Large intestine (tissue), 12 donors: ENCODE measurements at places on chromosomes 2 and 18.

DNA sequence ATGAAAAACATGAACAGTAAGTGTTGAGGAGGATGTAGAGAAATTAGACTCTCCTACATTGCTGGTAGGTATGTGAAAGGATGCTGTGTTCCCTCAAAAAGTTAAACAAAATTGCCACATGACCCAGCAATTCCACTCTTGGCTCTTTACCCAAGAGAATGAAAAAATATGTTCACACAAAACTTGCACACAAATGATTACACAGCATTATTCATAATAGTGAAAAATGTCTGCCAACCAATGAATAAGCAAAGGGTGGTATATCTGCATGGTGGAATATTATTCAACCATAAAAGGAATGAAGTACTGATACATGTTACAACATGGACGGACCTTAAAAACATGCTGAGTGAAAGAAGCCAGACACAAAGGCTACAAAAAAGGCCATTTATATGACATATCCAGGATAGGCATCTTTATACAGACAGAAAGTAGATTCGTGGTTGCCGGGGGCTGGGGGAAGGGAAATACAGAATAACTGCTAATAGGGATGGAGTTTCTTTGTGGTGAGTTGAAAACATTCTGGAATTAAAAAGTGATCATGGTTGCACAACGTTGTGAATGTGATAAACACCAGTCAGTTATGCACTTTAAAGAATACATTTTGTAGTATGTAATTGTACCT lies 85.4 kb upstream of the MYO3B start:
- DNase-seq: no peak

- no peak for DNase-seq
Measured at GRCh38 chr18:38427234-38427633, 861.6 kb upstream of the CELF4 start.

DNA sequence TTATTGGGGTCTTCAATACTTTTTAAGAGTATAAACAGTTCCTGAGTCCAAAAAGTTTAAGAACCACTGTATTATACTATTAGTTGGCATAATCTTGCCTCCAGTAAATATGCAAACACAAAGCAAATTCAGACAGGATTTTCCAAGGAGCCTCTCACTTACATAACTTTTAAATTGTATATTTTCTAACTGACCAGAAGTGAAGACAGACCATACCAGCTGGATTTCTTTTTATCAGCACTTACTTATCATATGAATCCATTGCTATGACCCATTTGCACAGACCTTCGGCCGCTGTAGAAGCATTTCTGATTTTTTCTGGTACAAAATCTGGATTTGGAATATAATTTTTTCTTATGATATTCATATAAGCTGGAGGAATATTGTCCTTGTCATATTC lies 200.1 kb downstream of the SLC39A10 start:
- DNase-seq: no peak

- no peak for DNase-seq
Measured at GRCh38 chr2:164430166-164430783, 191.0 kb downstream of the GRB14 start.

GRCh38 chr2:155033652-155034051 lies 335.2 kb downstream of the KCNJ3 start:
- no peak for DNase-seq

DNA sequence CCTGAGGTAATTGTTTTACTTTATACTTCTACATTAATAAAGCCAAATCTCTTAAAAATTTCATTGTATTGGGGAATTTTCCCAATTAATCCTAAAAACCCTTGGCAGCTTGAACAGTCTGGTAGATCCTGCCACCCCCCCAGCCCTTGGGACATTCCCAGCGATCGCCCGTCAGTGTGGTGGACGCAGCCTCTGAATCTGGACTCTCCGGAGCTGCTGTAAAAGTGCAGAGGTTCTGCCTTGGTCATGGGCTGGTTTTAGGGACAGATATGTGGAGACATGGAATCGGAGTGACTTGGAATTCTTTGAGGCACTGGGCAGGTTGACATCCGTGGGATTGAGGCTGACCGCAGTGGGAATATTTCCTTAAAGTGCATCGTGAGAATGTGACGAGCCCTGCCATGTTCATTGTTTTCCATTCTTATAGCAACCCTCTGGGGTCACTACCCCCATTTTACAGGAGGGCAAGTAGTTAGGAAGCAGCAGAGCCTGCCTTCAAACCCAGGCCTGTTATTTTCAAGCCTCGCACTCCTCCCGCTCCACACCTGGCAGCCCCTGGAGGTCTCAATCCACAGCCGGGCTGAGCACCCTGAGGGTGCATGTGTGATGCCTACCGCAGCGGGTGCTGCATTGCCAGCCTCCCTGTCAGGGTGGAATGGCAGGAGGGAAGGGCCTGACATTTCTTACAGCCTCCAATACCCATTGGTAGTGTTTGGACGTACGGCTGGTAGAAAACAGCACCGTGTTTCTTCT lies 6.5 kb downstream of the EMILIN2 start:
- DNase-seq: no peak

DNA sequence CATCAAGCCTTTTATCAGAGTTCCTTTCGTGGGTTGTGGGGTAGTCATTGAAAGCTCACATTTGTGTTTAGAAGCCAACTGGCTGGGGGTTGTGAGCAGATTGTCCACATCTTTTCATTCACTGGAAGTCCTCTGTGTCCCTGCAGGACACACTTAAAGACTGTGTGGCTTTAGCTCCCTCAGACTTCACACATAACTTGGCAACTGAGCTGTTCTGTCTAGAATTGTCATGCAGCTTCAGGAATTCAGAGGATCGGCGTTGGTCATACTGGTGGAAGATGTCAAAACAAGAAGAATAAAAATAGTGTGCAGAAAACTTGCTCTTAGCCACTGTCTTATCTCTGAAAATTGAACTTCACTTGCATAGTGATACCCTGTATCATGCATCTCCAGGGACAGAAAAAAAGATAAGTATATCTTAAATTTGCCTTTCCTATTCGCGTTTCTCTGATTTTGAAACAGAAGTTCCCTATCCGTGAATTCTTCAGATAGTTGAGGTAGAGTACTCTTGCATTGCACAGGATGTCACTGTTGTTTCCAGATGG lies 49.6 kb downstream of the TRAPPC12 start:
- no peak for DNase-seq

GRCh38 chr18:34862561-34862960 lies 152.5 kb downstream of the DTNA start:
- no peak for DNase-seq

DNA sequence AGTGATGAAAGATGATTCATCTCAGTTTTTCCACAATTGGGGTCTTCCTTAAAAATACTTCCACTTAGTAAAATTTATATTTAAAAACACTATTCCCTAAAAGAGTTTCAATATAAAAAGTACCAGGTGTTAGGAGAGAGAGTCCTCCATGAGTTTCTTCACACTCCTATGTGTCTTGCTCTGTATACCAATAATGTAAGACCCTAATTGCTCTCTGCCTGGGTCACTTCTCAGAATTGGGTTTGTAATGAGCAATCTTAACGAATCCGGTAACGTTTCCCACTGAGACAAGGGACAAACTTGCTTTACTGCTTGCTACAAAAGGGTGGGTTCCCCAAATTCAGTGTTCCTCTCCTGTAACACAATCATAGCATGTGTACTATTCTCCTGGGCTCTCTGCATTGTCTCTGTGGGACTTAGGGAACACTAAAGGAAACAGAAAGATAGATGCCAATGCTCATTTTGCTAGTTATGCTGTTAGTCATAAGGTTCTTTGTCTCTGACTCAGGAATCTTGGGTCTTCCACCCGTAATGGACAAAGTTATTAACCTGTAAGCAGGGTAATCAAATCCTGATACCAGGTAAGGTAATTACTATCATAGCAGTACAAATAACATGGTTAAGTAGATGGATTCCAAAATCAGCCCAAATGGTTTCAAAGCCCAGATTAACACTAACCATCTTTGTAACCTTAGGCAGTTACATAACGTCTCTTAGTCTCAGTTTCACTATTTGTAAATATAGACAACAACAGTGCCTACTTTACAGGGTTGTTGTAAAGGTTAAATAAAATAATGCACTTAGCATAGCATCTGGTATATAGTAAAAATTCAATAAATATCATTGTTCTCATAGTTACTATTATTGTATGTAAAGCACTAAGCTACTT lies 46.3 kb downstream of the ITSN2 start:
- DNase-seq: no peak

DNA sequence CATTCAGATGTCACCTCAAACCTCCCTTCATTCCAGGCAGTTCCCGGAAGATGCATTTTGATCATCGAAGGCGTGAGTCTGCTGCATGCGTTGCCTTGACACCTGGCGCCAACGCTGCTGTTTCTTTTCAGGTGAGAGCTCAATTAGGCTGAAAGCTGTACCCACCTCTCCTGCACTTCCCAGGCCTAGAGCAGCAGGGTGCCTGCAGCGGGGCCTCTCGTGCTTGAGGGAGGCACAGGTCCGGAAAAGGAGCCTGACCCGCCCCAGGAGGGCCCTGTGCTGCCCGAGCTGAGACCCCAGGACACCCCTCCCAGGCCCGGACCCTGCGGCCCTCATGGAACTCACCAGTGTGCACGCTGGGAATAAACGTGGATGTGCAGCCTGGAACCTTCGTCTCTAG lies 31.4 kb upstream of the KCNG2 start:
- DNase-seq: no peak

- DNase-seq: no peak
Measured at GRCh38 chr2:79982445-79982844, 322.1 kb downstream of the LRRTM1 start.

- DNase-seq: no peak
Measured at GRCh38 chr2:97979904-97980303, 15.8 kb downstream of the TMEM131 start.

DNA sequence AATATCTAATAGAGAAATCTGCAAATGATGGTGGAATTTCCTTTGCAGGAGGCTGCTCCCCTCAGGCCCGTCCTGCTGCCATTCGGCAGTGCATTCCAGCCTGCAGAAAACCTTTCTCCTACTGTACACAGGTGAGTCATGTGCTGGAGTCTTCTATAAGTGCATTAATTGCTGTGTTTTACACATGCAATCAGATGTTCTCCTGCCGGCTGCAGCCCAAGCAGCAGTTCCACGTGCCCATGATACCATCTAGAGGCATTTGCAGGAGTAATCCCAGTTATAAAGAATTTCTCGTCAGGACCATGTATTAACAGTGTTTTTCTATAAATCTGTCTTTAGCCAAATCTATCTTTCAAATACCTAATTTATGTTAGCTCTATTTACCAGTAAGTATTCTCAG lies 304.7 kb upstream of the HNMT start:
- peak; percentile 14 for DNase-seq

GRCh38 chr2:53575721-53576124 lies 191.9 kb upstream of the CHAC2 start:
- no peak for DNase-seq

GRCh38 chr2:23506531-23507266 lies 121.7 kb downstream of the KLHL29 start:
- no peak for DNase-seq

- no peak for DNase-seq
Measured at GRCh38 chr2:238313289-238313990, 6.9 kb upstream of the TRAF3IP1 start.
